ENCODE measurements at places on chromosomes 7 and 10. TPM values are rescaled to one million over a fixed set of nuclear protein-coding genes. Genes with fewer than 3 reads are reported as not detected.

GRCh38 chr7:2101630-2102374, 130.9 kb downstream of the MAD1L1 start:
- peaks cover 8% of the 10 kb centered on the region for H3K4me1 ChIP-seq
- no peak for DNase-seq
- no peaks in the 10 kb centered on the region for H3K36me3 ChIP-seq
- H3K27ac ChIP-seq, result no peak overlapping the region

- no peaks in the 10 kb centered on the region for H3K36me3 ChIP-seq
- no peaks in the 10 kb centered on the region for H3K27me3 ChIP-seq
- no peaks in the 10 kb centered on the region for H3K4me1 ChIP-seq
- no peak overlapping the region for H3K27ac ChIP-seq
These were observed 19.5 kb downstream of the EXOC4 start for GRCh38 chr7:133272336-133272735.

GRCh38 chr10:42950606-42951485, 126.0 kb upstream of the RET start:
- no peaks in the 10 kb centered on the region for H3K27me3 ChIP-seq
- no peaks in the 10 kb centered on the region for H3K4me1 ChIP-seq
- no peak overlapping the region for H3K27ac ChIP-seq

DNA sequence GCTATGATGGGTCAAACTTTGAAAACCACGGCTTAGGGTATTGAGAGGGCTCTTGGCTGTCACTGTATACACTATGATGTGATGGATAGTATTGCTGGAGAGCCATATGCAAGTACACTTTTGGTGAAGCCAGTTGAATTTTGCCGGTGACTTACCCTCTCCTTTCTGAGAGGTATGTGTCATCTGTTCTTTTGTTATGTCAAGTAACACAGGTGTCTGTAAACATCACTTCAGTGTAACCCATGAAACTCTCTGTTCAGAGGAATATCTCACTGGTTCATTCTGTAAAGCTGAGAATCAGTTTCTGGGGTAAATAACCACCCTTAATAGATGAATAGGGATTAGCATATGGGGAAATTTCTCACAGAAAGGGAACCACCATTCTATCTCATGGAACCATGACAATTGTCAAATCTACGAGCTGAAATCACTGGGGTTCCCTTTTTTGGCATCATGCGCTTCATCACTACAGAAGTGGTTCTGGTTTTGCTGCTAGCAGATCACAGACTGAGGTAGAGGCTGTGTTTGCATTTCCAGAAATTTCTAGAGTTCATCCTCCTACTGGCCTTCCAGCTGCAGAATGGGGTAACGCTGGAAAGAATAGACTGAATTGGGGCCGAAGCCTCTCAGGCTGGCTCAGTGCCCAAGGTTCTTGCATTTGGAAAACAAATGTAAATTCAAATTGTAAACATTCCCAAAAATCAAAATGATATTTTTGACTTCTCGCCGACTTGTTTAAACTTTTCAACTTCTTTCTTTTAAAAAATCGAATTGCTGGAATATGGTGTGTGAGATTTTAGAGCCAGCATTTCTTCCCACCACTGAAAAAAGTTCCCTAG, 83.3 kb upstream of the CREB5 start:
- no peaks in the 10 kb centered on the region for H3K27me3 ChIP-seq
- no peak overlapping the region for H3K27ac ChIP-seq
- H3K36me3 ChIP-seq, result no peaks in the 10 kb centered on the region
- no peak for DNase-seq
- H3K4me1 ChIP-seq, result peaks cover 6% of the 10 kb centered on the region

DNA sequence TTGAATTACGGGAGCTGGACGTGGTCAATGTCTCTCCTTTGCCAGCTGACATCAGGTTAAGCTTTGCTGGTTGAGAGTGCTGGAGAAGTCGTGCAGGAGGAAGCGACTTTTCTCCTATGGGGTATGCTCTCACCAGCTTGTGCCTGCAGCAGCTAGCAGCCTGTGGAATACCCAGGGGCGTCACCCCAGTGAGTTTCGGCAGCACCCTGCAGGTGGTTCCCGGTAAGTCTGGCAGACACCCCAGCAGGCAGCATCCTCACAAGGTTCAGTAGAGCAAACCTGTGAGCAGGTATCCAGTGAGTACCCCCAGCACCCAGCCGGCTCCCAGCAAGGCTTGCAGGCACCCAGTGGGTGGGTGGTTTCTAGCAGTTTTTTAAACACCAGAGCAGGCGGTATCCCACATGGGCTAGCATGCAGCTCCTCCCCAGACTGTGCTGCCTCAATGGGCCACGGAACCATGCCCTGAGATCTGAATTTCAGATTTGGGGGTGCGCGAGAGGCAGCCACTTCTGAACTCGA, 74.8 kb upstream of the SVIL start:
- H3K36me3 ChIP-seq, result peaks cover 6% of the 10 kb centered on the region
- H3K27ac ChIP-seq, result no peak overlapping the region
- peaks cover 74% of the 10 kb centered on the region for H3K4me1 ChIP-seq
- no peak overlapping the region for H3K4me3 ChIP-seq

LLCFC1 gene
- total RNA-seq, result not detected

Measured in thoracic aorta (tissue), 2 donors.